ENCODE measurements at places on chromosomes 5 and 9.

DNA sequence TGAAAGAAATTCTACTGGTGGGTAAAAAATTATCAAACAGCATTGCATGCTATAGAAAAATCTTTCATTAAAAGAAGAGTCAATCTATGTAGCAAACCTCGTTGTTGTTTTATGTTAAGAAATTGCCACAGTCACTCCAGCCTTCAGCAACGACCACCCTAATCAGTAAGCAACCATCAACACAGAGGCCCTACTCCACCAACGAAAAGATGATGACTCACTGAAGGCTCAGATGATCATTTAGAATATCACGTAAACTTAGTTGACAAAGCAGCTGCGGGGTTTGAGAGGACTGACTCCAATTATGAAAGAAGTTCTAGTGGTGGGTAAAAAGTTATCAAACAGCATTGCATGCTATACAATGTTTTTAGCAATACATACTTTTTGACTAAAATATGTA, 242.6 kb downstream of the DRD1 start:
- H3K27me3 ChIP-seq: no peaks in the 10 kb centered on the region

DNA sequence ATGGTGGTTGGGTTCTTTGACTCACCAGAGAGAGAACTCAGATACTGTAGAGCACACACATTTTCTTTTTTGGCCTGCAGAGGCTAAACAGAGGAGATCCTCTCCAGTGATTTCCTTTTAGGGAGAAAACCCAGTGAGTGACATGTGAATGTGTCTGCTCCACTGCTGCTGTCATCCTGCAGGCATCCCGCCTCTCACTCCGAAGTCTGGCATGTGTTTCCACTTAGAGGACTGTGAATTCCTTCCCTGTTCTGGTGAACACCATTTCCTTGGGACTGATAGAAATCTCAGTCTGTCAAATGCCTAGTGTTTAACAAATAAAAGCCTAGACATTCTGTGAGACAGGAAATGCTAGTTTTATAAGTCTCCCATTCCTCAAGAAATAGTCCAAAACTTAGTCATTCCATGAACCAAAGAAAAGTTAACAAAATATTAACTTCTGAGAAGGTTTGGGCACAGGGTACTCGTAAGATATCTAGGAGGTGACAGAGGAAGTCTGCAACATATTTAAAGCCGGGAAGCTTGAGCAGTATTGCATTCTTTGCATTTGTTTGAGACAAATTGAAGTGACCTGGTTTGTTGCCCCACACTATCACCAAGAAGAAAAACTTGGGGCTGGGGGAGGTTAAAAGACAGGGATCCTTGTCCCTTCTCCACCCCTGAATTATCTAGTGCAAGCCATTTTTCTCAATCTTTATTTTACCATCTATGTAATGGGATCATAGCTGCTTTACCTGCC, 74.9 kb upstream of the NIPAL4 start:
- H3K36me3 ChIP-seq: peaks cover 33% of the 10 kb centered on the region
- H3K27me3 ChIP-seq: no peaks in the 10 kb centered on the region
- no peak for DNase-seq
- peaks cover 20% of the 10 kb centered on the region for H3K4me1 ChIP-seq
- no peak overlapping the region for H3K27ac ChIP-seq

- H3K4me3 ChIP-seq: no peak overlapping the region
- no peak for DNase-seq
Observed at GRCh38 chr9:126471084-126471624, 142.6 kb upstream of the LMX1B start.

DNA sequence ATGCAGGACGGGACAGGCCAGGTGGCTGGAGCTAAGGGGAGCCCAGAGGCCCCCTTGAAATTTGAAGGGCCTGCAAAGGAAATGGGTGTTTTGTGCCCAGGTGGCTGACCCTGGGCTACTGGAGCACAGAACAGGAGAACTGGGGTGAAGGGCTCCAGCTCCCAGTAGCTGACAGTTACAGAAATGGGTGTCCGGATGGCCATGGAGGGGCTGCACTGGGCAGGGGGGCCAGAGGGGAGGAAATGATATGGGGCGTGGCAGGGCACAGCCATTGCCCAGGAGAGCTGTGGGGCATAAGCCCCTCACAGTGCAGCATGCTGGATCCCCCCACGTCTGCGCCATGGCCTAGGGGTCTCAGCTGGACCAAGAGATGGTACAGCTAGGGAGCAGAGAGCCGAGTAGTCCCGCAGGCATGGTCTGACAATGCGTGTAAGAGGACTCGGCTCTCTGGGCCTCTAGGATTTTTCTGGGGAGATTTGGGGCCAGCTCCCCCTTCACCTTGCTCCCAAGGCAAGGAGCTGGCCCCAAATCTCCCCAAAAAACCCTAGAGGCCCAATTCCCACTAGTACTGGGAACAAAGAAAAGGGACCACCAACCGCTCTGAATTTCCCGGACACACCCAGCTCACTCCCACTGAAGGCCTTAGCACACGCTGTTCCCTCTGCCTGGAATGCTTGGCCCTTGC, 7.9 kb upstream of the CARD19 start:
- no peak overlapping the region for H3K27ac ChIP-seq
- peaks cover 2% of the 10 kb centered on the region for H3K4me1 ChIP-seq
- no peaks in the 10 kb centered on the region for H3K27me3 ChIP-seq
- H3K36me3 ChIP-seq: peaks cover 12% of the 10 kb centered on the region
- DNase-seq: no peak
- H3K4me3 ChIP-seq: no peak overlapping the region

DNA sequence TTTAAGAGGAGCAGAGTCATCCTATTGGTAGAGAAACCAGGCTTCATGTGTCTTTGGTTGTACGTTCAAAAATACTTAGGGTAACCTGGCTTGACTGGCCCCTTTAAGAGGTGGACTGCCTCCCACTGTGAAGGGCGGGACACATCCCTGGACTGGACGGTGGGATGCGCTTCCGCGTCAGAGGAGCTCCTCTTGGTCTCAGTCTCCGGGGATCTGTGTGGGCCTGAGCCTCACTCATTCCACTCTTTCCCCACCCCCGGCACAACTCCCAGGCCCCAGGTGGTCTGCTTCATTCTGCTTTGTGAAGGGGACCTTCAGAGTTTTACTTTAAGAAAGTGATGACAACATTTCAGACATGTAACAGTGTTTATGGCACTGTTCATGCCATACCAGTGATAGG, 601.1 kb downstream of the IRX1 start:
- no peak for DNase-seq
- no peaks in the 10 kb centered on the region for H3K36me3 ChIP-seq
- peaks cover 6% of the 10 kb centered on the region for H3K27me3 ChIP-seq
- no peak overlapping the region for H3K27ac ChIP-seq

- no peak for DNase-seq
- H3K4me1 ChIP-seq: peaks cover 7% of the 10 kb centered on the region
- peaks cover 33% of the 10 kb centered on the region for H3K36me3 ChIP-seq
Observed at GRCh38 chr5:159195775-159196174, 13.6 kb downstream of the RNF145 start.

- H3K27me3 ChIP-seq: no peaks in the 10 kb centered on the region
- peaks cover 64% of the 10 kb centered on the region for H3K4me1 ChIP-seq
- no peak overlapping the region for H3K4me3 ChIP-seq
- DNase-seq: no peak
Observed at GRCh38 chr9:8701904-8702303, 902.3 kb upstream of the DMAC1 start.
